ENCODE measurements at places on chromosomes 7 and 10. TPM values are rescaled to one million over a fixed set of nuclear protein-coding genes. Genes with fewer than 3 reads are reported as not detected.

- H3K27me3 ChIP-seq: no peaks in the 10 kb centered on the region
- H3K4me1 ChIP-seq: no peaks in the 10 kb centered on the region
- H3K36me3 ChIP-seq: no peaks in the 10 kb centered on the region
- no peak overlapping the region for H3K4me3 ChIP-seq
Measured at GRCh38 chr7:46613116-46613515, 692.0 kb upstream of the IGFBP3 start.

DNA sequence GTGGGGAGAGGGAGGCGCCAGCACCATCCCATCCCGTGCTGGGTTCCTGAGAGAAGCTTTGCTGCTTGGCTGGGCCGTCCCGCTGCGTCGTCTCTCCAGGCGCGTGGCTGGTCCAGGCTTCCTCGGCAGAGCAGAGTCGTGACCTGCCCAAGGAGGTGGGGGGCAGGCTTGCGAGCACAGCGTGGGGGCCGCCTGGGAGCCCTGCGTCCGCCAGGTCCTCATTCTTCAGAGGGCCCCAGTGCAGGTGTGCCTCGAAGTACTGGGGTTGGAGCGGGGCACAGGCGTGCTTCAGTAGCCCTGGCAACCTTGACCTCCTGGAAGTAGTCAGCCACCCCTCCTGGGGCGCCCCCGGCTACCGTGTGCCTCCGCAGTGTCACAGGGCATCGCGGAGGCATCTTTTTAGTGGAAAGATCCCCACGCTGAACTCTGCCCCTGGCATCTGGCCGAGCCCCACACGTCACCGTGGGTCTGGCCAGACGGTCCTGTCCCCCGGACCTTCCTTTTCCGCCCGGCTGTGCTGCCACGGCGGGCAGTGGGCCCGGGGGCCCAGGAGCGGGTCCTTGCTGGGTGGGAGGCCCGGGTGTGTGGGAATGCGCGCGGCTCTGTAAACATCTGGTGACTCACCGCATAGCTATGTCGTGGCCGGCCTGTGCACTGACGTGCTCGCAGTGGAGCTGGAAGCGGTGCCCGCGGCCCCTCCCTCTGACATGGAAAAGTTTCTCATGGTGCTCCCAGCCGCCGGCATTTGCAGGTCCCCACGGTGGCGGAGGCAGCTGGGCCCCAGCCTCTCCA, 6.4 kb downstream of the MAFK start:
- DNase-seq: peak; percentile 99
- H3K27ac ChIP-seq: peak overlapping the region; percentile 97
- no peaks in the 10 kb centered on the region for H3K27me3 ChIP-seq
- peaks cover 56% of the 10 kb centered on the region for H3K4me1 ChIP-seq

GRCh38 chr7:93717217-93717900, 142.8 kb upstream of the CALCR start:
- H3K4me1 ChIP-seq: no peaks in the 10 kb centered on the region
- no peak for DNase-seq
- no peak overlapping the region for H3K4me3 ChIP-seq
- H3K36me3 ChIP-seq: no peaks in the 10 kb centered on the region
- H3K27ac ChIP-seq: no peak overlapping the region

DNA sequence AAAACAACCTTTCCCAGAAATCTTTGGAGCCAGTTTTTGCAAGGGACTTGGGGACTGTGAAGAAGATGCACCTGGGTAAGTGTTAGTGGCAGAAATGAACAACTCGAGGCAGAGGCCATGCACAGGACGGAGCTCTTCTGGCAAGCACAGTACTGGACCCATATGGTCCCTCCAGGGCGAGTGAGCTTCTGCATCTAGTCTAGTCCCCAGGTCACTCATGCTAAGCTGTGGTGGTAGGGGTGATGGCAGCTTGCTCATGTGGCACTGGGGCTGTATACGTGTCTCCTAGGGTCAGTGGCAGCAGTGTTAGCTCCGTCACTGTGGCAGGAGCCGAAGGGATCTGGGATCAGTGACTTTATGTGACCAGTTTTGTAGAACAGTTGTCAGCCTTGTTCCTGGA, 9.3 kb upstream of the LRRC61 start:
- no peak overlapping the region for H3K4me3 ChIP-seq
- no peaks in the 10 kb centered on the region for H3K36me3 ChIP-seq
- H3K27ac ChIP-seq: no peak overlapping the region
- DNase-seq: no peak

- H3K27ac ChIP-seq: no peak overlapping the region
- no peak overlapping the region for H3K4me3 ChIP-seq
- peaks cover 41% of the 10 kb centered on the region for H3K36me3 ChIP-seq
- no peak for DNase-seq
Measured at GRCh38 chr10:70425096-70425495, 16.4 kb downstream of the NODAL start.

- H3K27ac ChIP-seq: no peak overlapping the region
- H3K4me1 ChIP-seq: no peaks in the 10 kb centered on the region
- H3K4me3 ChIP-seq: no peak overlapping the region
Measured at GRCh38 chr7:12436896-12437535, 33.4 kb upstream of the VWDE start.

The PTPRZ1 gene
- not detected for total RNA-seq

DNA sequence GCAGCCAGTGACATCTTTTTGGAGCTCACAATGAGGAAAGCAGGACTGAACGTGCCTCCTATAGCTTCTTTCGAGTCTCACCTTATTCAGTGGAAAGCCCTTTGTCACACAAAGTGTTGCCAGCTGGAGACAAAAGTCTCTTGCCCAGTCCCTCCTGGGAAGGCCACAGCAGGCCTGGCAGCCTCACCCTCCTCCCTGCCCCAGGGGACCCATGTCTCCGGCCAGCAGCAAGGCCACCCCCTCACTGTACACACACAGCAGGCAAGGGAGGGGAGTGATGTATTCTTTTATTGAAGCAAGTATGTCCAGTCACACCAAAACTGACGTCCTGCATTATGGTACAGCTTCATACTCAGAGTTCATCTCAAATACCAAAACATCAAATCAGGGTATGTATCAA, 56.0 kb downstream of the CSGALNACT2 start:
- no peak overlapping the region for H3K4me3 ChIP-seq
- H3K27me3 ChIP-seq: no peaks in the 10 kb centered on the region
- no peak overlapping the region for H3K27ac ChIP-seq
- no peak for DNase-seq

- no peaks in the 10 kb centered on the region for H3K27me3 ChIP-seq
- no peak overlapping the region for H3K4me3 ChIP-seq
- no peaks in the 10 kb centered on the region for H3K4me1 ChIP-seq
Measured at GRCh38 chr7:51644216-51644615, 327.6 kb upstream of the COBL start.

- H3K27me3 ChIP-seq: no peaks in the 10 kb centered on the region
- no peak overlapping the region for H3K4me3 ChIP-seq
- peaks cover 2% of the 10 kb centered on the region for H3K36me3 ChIP-seq
Measured at GRCh38 chr10:48536156-48536500, 68.7 kb downstream of the ARHGAP22 start.

DNA sequence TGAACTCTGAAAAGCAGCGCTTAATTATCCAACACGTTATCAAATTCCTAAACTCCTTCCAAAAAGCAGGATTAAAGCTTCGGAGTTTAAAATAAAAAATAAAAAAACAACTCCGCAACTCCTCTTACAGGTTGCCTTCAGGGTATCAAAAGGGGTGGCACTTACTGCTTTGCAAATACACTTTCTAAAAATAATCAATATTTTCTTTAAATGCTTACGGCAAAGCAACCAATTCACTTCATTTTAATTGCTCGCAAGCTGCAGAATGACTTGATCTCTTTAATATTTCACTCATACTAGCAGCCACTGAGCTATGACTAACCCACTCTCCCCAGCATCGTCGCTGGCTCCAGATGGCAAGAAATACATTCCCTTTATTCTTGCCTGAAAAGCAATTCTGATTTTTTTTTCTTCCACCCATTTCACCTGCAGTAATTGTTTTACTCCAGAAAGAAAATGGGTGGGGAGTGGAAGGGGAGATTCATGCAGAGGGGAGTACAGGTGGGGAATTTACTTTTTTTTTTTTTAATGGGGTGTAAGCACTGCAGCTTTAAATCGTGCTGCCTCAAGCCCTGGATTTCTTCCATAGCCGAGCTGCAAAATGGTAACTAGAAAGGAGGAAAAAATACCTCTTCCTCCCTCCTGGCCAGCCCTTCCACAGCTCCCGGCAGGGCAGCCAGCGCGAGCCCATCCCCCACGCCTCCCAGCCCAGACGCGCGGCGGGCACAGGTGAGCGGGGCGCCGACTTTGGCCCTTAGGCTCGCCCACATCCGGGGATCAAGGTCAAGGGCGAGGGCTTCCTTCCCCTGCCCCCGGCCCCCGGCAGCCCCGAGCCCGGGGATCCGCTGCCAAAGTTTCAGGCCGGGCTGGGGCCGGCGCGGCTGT, 54.2 kb upstream of the FHIP2A start:
- H3K27me3 ChIP-seq: no peaks in the 10 kb centered on the region
- peaks cover 15% of the 10 kb centered on the region for H3K4me1 ChIP-seq
- no peaks in the 10 kb centered on the region for H3K36me3 ChIP-seq
- DNase-seq: peak; percentile 65
- peak overlapping the region; percentile 68 for H3K4me3 ChIP-seq

The ZDHHC6 gene
- 42.1 TPM for total RNA-seq

- no peaks in the 10 kb centered on the region for H3K4me1 ChIP-seq
- H3K4me3 ChIP-seq: no peak overlapping the region
- DNase-seq: peak; percentile 13
- H3K27ac ChIP-seq: no peak overlapping the region
- peaks cover 5% of the 10 kb centered on the region for H3K27me3 ChIP-seq
Measured at GRCh38 chr7:25820432-25821040, 331.5 kb upstream of the NFE2L3 start.

DNA sequence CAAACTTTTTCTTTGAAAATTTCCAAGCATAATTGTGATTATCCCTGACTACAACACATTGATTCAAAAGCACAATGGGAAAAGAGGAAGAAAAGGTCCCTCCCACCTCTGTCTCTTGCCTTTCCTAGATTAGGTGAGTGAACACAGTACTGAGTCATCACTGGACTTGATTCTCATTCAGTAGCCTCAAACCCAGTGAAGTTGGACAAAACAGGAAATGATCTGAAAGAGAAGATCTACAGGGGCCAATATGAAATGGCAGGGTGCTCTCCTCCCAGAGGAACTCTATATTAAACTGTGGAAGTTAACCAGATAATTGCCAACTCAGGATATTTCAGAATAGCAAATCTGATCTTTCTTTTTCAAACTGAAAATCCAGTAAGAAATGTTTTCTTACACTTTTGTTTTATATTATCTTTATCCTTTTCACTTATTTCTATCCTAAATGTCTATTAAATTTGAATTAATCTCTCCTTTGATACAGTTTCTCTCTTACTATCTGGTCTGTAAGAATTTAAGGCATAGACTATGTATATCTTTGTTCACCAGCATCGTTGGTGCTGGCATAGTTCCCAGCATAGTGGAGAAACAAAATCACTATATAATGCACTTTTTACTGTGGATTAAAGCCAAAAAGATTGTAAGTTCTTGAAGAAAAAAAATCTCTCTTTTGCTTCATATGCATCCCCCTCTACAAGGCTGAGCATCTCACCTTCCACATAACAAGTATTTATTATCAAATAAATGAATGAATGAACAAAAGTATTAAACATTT, 41.4 kb upstream of the IKZF1 start:
- H3K27me3 ChIP-seq: no peaks in the 10 kb centered on the region
- no peak for DNase-seq
- no peak overlapping the region for H3K27ac ChIP-seq
- no peaks in the 10 kb centered on the region for H3K4me1 ChIP-seq

The TRPV6 gene
- total RNA-seq: not detected

- peaks cover 11% of the 10 kb centered on the region for H3K4me1 ChIP-seq
- peak; percentile 75 for DNase-seq
- H3K4me3 ChIP-seq: no peak overlapping the region
- H3K27ac ChIP-seq: no peak overlapping the region
Measured at GRCh38 chr10:118720685-118721538, 33.9 kb downstream of the CACUL1 start.

The TPK1 gene
- 9.3 TPM for total RNA-seq

DNA sequence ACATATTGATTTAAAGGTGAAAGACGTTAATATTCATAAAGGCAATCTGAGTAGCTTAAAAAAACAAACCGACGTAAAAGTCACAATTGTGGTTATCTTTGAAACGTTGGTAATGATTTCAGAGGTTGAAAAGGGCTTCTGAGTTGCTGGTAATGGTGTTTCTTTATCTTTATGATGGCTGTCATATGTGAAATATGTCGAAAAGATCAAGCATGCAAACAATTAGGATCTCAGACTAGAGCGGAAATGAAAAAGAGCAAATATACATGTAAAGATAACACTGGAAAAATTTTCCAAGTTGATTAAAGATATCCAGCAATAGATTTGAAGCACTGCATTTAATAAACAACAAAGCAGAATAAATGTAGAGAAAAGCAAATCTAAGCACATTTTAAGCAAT, 998.3 kb upstream of the MBL2 start:
- H3K4me3 ChIP-seq: no peak overlapping the region
- no peaks in the 10 kb centered on the region for H3K36me3 ChIP-seq
- DNase-seq: no peak

DNA sequence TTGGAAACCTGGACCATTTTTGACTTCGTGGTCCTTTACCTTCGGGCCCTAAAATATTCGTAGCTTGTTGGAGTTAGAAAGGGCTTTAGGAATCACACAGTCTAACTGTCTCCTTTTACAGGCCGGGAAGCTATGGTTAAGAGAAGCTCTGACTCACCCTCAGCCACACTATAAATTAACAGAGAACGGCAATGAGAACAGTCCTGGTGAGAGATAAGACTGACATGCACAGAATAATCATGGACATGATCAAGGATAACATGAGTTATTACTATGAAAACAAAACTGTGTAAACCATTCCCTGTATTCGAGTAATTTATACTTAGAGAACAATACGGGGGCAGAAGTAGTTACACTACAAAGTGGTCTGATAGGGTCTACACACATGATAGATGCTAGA, 162.5 kb upstream of the MALRD1 start:
- H3K27me3 ChIP-seq: no peaks in the 10 kb centered on the region
- DNase-seq: no peak
- H3K4me3 ChIP-seq: no peak overlapping the region
- no peaks in the 10 kb centered on the region for H3K36me3 ChIP-seq
- no peaks in the 10 kb centered on the region for H3K4me1 ChIP-seq
- no peak overlapping the region for H3K27ac ChIP-seq

- H3K27ac ChIP-seq: no peak overlapping the region
- H3K27me3 ChIP-seq: no peaks in the 10 kb centered on the region
- no peaks in the 10 kb centered on the region for H3K36me3 ChIP-seq
- no peaks in the 10 kb centered on the region for H3K4me1 ChIP-seq
Measured at GRCh38 chr10:102997998-102998397, 79.9 kb downstream of the CNNM2 start.

- no peaks in the 10 kb centered on the region for H3K36me3 ChIP-seq
- H3K4me1 ChIP-seq: no peaks in the 10 kb centered on the region
- no peak overlapping the region for H3K27ac ChIP-seq
- no peak for DNase-seq
Measured at GRCh38 chr10:62873866-62874265, 57.7 kb upstream of the EGR2 start.

- peaks cover 8% of the 10 kb centered on the region for H3K36me3 ChIP-seq
- H3K4me1 ChIP-seq: peaks cover 15% of the 10 kb centered on the region
- H3K4me3 ChIP-seq: peak within 1 kb of the TSS; percentile 93
- peak; percentile 87 for DNase-seq
Measured at GRCh38 chr7:150685219-150686029, at the start of gene GIMAP2. Gene GIMAP2 (plus strand): TSS chr7:150685706. CDS start chr7:150687060, 1,354 bp downstream.

GRCh38 chr10:26858707-26859034, 2.1 kb downstream of the ABI1 start:
- H3K4me1 ChIP-seq: peaks cover 13% of the 10 kb centered on the region
- peaks cover 7% of the 10 kb centered on the region for H3K27me3 ChIP-seq
- H3K27ac ChIP-seq: no peak overlapping the region
